Lung microvascular endothelial cell (primary cell): ENCODE measurements at places on chromosomes 2 and 18. TPM values are rescaled to one million over a fixed set of nuclear protein-coding genes. Genes with fewer than 3 reads are reported as not detected.

The SCYGR4 gene
- total RNA-seq: not detected in 2 replicates

The RFTN2 gene
- 7.8 and 13.3 TPM in 2 replicates for total RNA-seq

The LTBP1 gene
- total RNA-seq: 21.6 and 36.1 TPM in 2 replicates

The FTCDNL1 gene
- 0.40 and 0.44 TPM in 2 replicates for total RNA-seq

The SP100 gene
- total RNA-seq: 64.9 and 77.8 TPM in 2 replicates

The NCOA1 gene
- total RNA-seq: 5.0 and 10.7 TPM in 2 replicates

The RNF144A gene
- 8.5 and 11.3 TPM in 2 replicates for total RNA-seq

The MAP3K20 gene
- total RNA-seq: 17.9 and 19.2 TPM in 2 replicates

The RAPGEF4 gene
- 13.9 and 17.3 TPM in 2 replicates for total RNA-seq

The MYO5B gene
- total RNA-seq: under 0.01 and 0.87 TPM in 2 replicates

The ANKRD62 gene
- total RNA-seq: not detected in 2 replicates

The NEU2 gene
- total RNA-seq: not detected in 2 replicates

The DSC2 gene
- under 0.01 TPM in 2 replicates for total RNA-seq

The LYG2 gene
- total RNA-seq: not detected in 2 replicates

The GPR35 gene
- total RNA-seq: 0.40 TPM in 1 of 2 replicates, not detected in the other

The RUFY4 gene
- not detected in 2 replicates for total RNA-seq

The CCDC68 gene
- total RNA-seq: 0.65 and 0.99 TPM in 2 replicates

The IL1B gene
- 0.22 TPM in 1 of 2 replicates, not detected in the other for total RNA-seq

The SLC14A1 gene
- total RNA-seq: not detected in 2 replicates

The MTCL1 gene
- total RNA-seq: 3.9 and 7.7 TPM in 2 replicates

The FZD7 gene
- total RNA-seq: under 0.01 and 0.20 TPM in 2 replicates

The C2orf78 gene
- not detected in 2 replicates for total RNA-seq

The SOWAHC gene
- total RNA-seq: 4.6 and 11.5 TPM in 2 replicates

The GTF2A1L gene
- under 0.01 TPM in 2 replicates for total RNA-seq

The GAREM2 gene
- 0.20 and 0.44 TPM in 2 replicates for total RNA-seq

The WDCP gene
- 6.1 and 7.1 TPM in 2 replicates for total RNA-seq

The EVA1A gene
- 19.0 and 43.5 TPM in 2 replicates for total RNA-seq

The ATP8B1 gene
- total RNA-seq: 10.5 and 33.3 TPM in 2 replicates
